ENCODE measurements at places on chromosomes 3 and 15. TPM values are rescaled to one million over a fixed set of nuclear protein-coding genes. Genes with fewer than 3 reads are reported as not detected.

DNA sequence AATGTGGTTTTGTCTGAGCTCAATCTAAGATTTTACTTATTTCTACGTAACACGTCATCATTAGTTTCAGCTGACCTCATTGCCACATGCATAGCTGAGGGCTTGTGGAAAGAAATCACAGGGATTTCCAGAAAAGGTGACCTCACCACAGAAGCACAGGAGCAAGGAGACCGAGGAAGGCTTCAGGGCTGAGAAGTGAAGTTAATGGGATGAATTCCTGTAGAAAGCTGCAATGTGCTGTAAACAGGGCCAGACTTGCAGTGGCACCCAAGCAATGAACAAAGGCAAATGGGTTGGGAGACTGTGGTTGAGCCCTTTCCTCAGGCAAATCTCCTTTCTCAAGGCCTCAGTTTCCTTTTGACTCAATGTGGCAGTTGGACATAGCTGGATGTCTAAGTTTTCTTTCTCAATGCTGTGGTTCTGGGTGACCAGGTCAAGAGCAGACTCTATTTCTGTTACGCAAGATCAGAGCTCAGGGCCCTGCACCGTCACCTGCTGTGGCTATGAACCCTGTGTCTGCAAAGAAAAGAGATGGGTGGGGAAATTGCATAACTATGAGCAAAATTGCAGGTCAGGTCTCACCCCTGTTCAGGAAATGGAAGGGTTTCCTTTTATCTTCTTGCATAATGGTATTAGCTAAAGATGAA is 252.2 kb upstream of the TBL1XR1 start:
- peak; percentile 97 for DNase-seq

DNA sequence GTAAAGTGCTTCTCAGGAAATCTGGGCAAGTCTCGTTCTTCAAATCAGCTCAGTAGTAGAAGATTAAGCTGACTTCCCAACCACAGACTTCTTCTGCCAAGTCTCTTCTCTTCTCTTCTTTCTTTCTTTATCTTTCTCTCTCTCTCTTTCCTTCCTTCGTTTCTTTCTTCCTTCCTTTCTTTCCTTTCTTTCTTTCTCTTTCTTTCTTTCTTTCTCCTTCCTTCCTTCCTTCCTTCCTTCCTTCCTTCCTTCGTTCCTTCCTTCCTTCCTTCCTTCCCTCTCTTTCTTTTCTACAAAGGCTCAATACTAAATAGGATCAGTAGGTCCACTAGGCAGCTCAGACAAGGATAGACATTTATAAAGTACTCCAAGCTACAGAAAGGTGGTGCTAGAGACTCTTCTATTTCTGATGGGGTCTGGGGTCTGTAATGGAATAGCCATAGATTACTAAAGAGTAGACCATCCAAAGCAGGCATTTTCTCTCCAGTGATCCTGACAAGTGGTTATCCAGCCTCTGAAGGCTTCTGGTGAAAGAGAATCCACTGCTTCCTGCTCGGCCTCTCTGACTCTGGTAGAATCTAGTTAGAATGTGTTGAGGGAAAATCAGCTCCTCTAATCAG is 100.8 kb downstream of the TPRG1 start:
- no peak for DNase-seq

DNA sequence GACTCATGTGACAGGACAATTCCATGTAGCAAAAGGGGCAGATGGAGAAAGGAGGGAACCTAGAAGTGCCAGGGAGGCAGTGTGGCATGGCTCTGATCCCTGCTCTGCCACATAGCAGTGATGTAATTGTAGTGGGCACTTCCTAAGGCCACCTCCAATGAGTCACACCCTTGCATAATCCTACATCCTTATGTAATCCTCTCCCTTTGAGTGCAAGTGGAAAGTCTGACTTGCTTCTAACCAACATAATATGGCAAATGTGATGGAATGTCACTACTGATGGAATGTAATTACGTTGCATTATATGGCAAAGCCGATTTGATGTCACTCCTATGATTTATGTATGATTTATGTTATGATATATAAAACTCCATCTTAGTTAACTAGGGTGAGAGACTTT is 72.9 kb upstream of the ATP2C1 start:
- peak; percentile 83 for DNase-seq

- DNase-seq: no peak
These were observed 5.6 kb upstream of the PYDC2 start for GRCh38 chr3:191455257-191455952.

DNA sequence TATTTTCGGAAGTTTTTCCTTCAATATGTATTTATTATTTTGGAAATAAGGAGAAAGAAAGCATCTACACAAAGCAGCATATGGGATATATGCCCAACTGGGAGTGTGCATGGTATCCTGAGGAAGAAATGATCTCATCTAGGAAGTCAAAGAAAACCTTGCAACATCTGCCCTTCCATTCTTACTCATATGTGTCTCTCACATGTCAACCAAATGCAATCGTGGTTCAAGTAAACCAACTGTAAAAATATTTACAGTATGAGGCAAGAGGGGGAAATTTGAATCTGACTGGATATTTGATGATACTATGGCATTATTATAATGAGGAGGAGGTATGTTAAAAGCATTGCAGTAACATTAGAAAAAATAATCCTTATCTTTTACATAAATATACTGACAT is 3.2 kb upstream of the SCG3 start:
- DNase-seq: no peak

The A4GNT gene
- not detected for polyA plus RNA-seq

DNA sequence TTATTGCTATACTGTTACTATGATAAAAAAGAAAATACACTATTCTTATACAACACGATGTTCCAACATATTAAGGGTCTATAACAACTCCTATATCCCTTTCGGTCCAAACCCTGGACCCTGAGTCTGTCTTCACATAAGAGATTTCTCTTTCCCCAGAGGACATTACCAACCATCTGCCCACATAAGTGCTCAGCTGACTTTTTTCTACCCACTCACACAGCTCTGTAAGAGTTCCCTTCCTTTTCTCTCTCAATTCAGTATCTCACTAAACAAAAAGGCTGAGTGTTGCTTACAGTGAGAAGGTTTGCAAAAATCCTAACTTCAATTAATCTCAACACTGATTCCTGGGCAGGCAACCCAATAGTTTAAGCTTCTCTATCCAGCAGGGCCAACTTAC is 30.5 kb downstream of the ITGB5 start:
- no peak for DNase-seq

DNA sequence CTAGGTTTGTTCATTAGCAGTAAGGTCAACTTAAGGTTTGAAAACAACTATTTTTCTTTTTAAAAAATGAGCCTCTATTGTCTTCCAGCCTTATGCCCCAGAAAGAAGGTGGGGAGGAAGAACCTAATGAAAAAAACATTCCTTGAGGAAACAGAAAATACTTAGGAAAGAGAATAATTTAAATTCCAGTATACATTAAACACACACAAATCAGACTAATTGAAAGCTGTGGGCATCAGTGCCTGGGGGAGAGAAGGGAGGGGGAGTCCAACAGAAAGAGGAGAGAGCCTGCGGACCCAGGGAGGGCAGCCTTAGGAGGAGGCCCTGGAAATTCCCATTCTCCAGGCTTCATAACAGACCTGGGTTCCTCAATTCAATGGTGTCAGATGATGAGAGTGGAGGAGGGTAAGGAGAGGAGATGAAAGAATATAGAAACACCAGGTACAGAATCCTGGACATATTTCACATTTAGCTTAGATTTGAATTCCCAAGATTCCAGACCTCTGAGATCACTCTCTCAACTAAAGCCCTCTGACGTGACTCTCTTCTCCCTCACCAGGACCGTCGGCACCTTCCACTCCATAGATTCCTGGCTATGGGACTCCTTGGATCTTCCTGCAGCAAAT is 320.5 kb upstream of the UMPS start:
- DNase-seq: peak; percentile 19

GRCh38 chr3:132630612-132631011 is 29.0 kb downstream of the ACAD11 start:
- no peak for DNase-seq

DNA sequence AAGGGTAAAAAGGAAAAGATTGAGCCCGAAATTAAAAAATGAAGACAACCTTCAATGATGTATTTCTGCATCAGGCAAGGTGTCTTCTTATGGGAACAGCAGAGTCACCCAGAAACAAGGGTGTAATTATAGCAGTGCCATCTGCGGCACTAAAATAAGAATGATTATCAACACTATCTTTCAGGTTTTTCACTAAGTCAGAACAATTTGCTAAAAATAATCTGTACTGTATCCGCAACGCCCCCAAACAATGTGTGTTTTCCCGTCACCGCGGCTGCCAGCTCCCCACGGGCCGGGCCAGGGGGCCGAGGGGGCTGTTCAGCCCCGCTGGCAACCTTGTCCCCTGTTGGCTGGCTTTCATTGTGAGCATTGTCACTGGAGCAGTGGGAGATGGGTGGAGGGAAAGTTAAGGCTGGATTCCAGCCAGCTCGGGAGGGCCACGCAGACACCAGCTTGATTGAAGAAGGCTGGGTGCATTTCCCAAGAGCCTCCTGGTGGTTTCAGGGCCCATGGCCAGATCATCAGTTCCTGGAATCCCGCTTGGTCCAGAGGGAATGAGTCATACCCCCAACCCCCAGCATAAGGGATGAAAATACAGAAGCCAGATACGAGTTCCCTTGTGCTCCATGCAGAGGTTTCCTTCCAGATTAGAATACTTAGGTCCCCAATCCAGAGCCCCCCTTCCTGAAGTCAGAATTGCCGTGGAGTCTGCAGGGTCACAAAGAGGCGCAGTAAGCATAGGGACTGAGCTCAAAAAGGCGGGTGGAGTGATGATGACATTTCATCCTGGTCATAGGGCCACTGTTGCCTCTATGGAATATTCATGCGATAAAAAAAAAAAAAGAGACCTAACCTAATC is 90.2 kb upstream of the KLF13 start:
- no peak for DNase-seq

DNA sequence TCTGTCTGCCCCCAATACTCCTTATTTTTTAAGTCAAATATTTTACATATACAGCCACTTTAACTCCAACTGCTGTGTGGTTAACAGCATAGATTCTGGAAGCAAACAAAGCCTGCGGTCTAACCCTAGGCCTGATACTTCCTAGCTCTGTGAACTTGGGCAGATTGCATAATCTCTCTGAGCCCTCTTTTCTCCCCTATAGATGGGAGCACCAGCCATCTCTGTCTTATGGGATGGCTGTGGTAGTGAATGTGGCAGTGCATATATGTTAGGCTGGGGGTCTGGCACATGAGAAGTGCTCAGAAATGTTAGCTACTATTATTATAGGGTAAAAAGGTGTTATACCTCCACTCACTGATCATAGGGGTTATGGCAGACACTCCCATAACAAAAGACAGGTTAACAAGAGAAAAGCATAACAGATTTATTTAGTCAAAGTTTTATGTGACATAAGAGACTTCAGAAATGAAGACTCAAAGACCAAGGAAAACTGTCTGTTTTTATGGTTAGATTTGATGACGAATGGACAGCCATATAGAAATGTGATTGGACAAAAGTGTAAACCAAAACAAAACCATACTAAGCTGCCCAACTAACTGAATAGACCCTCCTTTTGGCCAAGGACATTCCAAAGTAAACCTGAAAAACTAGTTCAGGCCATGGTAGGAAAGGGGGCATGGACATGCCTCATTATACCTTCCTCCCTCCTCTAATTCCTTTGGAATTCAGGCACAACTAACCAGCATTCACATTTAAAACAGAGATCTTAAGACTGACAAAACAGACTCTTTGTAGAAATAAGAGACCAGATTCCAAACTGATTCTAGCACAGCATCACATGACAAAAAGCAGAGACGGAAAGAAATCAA is 53.9 kb upstream of the DAZL start:
- no peak for DNase-seq

GRCh38 chr3:12830785-12831156 is 10.6 kb downstream of the RPL32 start:
- no peak for DNase-seq

DNA sequence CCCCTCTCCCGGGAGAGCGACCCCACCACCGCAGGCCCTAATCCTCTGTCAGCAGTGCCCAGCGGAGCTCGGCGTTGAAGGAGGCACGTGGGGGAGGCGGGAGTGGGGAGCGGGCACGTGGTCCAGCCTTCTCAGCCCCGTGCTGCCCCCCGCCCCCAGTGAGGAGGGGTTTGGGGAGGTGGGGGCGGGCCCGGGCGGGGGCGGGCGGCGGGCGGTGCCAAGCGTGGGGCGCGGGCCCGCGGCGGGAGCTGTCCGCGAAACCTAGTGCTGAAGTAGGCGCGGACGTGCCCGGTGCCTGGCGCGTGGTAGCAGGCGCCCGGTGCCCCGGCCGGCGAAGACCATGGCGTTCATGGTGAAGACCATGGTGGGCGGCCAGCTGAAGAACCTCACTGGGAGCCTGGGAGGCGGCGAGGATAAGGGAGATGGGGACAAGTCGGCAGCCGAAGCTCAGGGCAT is at the start of gene CPLX3:
Gene CPLX3, plus strand, starts transcription at position 264 of the 456 bp plus-strand sequence. Its CDS starts 77 bp downstream, at position 341.
- DNase-seq: no peak

DNA sequence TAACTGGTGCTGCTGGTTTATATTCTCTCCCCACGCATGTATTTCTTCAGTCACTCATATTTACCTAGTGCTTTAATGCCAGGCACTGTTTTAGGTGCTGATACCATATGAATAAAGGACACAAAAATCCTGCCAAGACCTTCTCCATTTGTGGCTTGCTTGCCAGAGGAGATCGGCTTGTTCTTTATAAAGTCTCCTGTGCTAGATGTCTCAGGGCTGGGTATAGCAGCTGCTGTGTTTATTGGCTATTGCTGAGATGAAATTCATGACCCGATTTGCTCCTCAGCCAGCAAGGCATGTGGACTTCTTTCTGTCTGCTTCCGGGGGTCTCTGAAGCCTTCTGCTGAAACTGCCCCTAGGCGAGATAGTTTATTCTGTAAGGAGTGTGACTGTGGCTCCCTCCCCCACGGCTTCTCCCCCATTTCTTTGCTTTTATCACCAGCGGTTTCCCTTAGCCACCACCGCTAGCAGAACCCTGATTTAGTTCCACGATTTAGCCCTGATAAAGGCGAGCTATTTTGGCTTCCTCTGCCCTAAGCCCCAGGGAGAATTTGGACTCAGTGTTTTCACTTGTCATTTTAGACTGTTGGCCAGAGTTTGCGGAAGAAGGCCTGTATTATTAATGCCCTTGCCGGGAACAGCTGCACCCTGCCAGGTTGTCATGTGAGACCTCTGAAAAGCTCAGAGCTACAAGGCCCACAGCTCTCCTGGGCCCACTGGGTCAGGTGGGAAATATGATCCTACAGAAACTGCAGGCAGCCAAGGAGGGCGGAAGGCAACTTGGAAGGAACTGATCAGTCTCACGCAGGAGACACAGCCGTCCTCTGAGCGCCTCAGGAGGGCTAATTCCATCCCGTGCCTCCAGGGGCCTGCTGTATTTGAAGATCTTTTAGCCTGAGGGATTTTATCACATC is 46.8 kb downstream of the ST6GAL1 start:
- no peak for DNase-seq

DNA sequence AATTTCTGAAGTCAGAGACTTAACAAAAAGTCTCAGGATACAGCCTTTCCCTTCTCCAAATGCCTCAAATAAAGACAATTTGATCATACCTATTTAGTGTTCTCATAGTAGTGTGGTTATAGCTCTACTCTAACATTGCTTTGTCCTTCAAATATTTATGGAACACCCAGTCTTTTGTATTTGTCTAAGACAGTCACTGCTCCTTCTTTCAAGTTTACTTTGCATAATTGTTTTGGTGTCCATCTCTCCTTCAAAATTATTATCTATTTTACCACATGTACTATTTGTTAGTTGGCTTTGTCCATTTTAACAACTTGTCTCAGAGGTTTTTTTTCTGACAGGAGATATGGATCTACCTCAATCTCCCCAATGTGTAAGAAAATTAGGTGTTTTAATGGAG is 118.8 kb downstream of the UNC13C start:
- DNase-seq: no peak

The CLPX gene
- polyA plus RNA-seq: 51.5 TPM

Measured in keratinocyte (primary cell).